ENCODE measurements at places on chromosomes 4 and X.

DNA sequence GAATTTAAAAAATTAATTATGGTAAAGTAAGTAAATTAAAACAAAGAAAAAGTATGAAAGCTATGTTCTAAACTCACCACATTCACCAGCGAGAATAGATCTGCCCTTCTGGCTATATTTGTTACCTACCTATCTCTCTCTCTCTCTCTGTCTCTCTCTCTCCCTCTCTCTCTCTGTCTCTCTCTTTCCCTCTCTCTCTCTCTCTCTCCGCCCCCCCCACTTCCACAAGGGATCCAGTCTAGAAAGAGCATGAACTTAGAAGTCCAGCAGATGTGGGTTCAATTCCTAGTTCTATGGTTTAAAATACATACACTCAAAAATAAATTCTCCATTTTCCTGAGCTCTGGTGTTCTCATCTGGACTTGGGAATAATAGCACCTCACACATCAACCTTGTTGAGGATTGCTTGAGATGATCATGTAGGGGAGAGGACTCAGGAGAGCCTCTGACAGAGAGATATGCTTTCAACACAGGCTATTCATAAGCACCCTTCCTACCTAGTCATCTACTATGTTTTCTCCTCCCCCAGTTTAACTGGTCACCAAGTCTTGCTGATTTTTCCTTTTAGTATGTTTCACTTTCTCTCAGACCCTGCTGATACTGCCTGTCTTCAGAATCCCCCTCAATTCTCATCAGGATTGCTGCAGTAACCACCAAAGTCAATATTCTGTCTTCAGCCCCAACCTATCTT, 64.7 kb downstream of the SLC7A11 start:
- H3K4me1 ChIP-seq: no peaks in the 10 kb centered on the region
- no peak overlapping the region for H3K27ac ChIP-seq
- no peaks in the 10 kb centered on the region for H3K36me3 ChIP-seq
- no peaks in the 10 kb centered on the region for H3K27me3 ChIP-seq
- DNase-seq: no peak
- H3K4me3 ChIP-seq: no peak overlapping the region

- no peak overlapping the region for H3K4me3 ChIP-seq
- H3K27ac ChIP-seq: no peak overlapping the region
- H3K36me3 ChIP-seq: peaks cover 3% of the 10 kb centered on the region
- H3K4me1 ChIP-seq: peaks cover 36% of the 10 kb centered on the region
- H3K27me3 ChIP-seq: no peaks in the 10 kb centered on the region
- no peak for DNase-seq
Observed at GRCh38 chr4:6806924-6807626, 24.5 kb downstream of the KIAA0232 start.

DNA sequence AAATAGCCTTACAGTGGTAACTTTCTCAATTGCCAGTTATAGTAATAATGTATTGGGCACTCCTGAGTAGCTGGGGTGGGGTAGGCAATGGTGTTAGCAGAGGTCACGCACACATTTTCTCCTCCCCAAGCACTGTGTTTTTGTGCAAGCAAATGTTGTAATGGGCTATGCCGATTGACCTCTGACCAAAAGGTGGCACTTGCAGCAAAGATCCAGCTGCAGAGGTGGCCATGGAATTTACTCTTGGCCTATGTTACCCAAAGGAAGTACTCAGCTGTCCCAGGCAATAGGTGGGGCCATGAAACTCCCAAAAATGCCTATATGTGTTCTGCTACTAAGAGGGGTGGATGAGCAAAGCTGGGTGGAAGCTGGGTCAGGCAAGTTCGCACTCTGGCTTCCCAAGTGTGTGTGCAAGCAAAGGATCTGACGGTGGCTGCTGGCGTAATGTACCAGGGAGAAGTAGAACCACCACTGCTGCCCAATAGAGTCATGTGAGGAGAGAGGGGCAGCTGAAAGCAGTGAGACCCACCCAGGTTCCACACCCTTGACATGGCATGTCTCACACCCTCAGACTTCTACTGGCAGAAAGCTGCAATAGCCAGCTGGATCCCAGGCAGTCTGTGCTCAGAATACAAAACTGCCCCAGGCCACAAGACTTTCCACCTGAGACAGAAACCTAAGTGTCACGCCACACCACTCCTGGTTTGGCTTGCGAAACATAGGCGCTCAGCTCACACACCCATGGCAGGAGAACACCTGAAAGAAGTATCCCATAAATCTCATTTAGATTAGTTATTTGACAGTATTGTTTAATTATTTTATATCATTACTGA, 353.3 kb upstream of the EMCN start:
- no peaks in the 10 kb centered on the region for H3K4me1 ChIP-seq
- H3K27ac ChIP-seq: no peak overlapping the region
- DNase-seq: no peak
- H3K27me3 ChIP-seq: peaks cover 16% of the 10 kb centered on the region
- no peak overlapping the region for H3K4me3 ChIP-seq
- H3K36me3 ChIP-seq: no peaks in the 10 kb centered on the region

DNA sequence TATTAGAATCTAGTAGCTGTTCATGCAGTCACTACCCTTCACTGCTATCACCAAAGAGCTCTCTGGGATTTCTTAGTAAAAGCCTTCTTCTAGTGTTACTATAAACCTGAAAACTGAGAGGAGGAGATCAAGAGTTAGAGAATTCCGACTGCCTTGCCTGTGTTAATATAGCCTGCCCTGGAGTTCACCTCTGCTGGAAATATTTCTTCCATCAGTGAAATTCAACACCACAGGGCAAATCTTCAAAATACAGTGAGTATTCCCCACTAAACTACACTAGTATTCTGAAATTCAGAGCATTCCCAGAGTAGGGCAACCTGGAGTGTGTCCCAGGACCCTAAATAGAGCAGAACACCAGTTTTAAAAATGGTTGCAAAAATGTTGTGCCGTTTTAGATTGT, 301.1 kb downstream of the ARHGAP24 start:
- H3K27ac ChIP-seq: no peak overlapping the region
- no peak overlapping the region for H3K4me3 ChIP-seq
- no peaks in the 10 kb centered on the region for H3K4me1 ChIP-seq
- DNase-seq: no peak
- no peaks in the 10 kb centered on the region for H3K27me3 ChIP-seq

GRCh38 chrX:63363788-63364187, 12.7 kb upstream of the SPIN4 start:
- no peaks in the 10 kb centered on the region for H3K4me1 ChIP-seq
- no peak overlapping the region for H3K27ac ChIP-seq
- H3K4me3 ChIP-seq: no peak overlapping the region
- DNase-seq: no peak
- no peaks in the 10 kb centered on the region for H3K36me3 ChIP-seq

DNA sequence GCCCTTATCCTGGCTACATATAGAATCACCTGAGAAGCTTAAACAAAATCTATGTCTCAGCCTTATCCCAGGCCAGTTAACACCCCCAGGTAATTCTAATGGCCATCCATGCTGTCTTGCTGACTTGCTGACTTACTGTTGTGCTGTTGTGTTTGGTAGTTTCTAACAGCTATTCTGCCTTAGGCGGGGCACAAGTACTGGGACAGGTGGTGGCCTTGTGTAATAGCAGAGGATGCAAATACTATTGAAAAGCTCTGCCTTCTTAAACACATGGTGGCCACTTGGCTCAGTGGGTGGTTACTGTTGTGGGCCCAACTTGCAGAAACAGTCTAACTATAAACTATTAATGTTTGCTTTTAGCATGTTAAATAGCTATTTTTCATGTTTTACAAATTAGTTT, 56.2 kb downstream of the CDS1 start:
- no peaks in the 10 kb centered on the region for H3K27me3 ChIP-seq
- no peak overlapping the region for H3K27ac ChIP-seq
- H3K36me3 ChIP-seq: no peaks in the 10 kb centered on the region
- no peaks in the 10 kb centered on the region for H3K4me1 ChIP-seq
- H3K4me3 ChIP-seq: no peak overlapping the region

DNA sequence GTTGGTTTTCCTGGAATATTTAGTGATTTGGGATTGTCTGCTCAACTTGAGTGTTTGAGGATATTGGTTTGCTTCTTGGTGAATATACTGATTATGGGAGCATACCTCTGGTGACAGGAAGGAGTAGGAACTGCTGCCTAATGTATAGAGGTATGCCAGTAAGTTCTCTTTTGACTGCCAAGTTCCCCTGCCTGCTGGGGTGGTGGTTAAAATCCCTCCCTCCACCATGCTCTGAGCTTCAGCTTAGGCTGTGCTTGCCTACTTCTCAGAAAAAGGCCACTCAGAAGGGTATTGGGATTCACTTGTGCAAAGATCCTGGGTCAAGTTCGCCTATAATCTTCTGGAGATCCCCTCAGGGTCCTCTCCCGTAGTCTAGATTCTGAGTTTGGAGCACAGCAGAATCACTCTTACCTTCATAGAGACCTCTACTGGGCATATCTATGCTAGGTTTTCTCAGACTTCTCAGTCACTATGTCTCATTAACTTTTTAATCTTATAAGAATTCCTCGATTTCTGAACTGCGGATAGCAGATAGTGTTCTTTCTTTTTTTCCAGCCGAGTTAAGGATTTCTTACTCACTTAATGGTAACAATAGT, 44.7 kb upstream of the DCK start:
- DNase-seq: no peak
- H3K4me3 ChIP-seq: no peak overlapping the region
- H3K4me1 ChIP-seq: peaks cover 8% of the 10 kb centered on the region
- no peak overlapping the region for H3K27ac ChIP-seq
- H3K36me3 ChIP-seq: no peaks in the 10 kb centered on the region

- H3K4me3 ChIP-seq: no peak overlapping the region
- no peaks in the 10 kb centered on the region for H3K27me3 ChIP-seq
- peak overlapping the region; percentile 11 for H3K27ac ChIP-seq
Observed at GRCh38 chr4:2288051-2288541, 26.2 kb upstream of the MXD4 start.

- H3K4me1 ChIP-seq: no peaks in the 10 kb centered on the region
- no peak overlapping the region for H3K4me3 ChIP-seq
- no peaks in the 10 kb centered on the region for H3K36me3 ChIP-seq
- DNase-seq: no peak
- H3K27ac ChIP-seq: no peak overlapping the region
Observed at GRCh38 chr4:4625488-4625887, 83.6 kb upstream of the STX18 start.

- H3K4me1 ChIP-seq: no peaks in the 10 kb centered on the region
- H3K4me3 ChIP-seq: no peak overlapping the region
- H3K27me3 ChIP-seq: no peaks in the 10 kb centered on the region
- no peaks in the 10 kb centered on the region for H3K36me3 ChIP-seq
- H3K27ac ChIP-seq: no peak overlapping the region
Observed at GRCh38 chr4:175051974-175052373, 133.8 kb downstream of the ADAM29 start.

GRCh38 chr4:111807576-111807975, 337.7 kb upstream of the FAM241A start:
- H3K27me3 ChIP-seq: no peaks in the 10 kb centered on the region
- no peak for DNase-seq

- peak overlapping the region; percentile 49 for H3K27ac ChIP-seq
- no peaks in the 10 kb centered on the region for H3K27me3 ChIP-seq
- DNase-seq: no peak
- H3K4me3 ChIP-seq: peak overlapping the region; percentile 72
- peaks cover 7% of the 10 kb centered on the region for H3K4me1 ChIP-seq
Observed at GRCh38 chr4:7837597-7838135, 102.0 kb downstream of the AFAP1 start.

- H3K4me3 ChIP-seq: no peak overlapping the region
- no peaks in the 10 kb centered on the region for H3K4me1 ChIP-seq
- H3K27ac ChIP-seq: no peak overlapping the region
- no peaks in the 10 kb centered on the region for H3K36me3 ChIP-seq
- H3K27me3 ChIP-seq: no peaks in the 10 kb centered on the region
Observed at GRCh38 chrX:121457096-121457495, 409.7 kb downstream of the GLUD2 start.

DNA sequence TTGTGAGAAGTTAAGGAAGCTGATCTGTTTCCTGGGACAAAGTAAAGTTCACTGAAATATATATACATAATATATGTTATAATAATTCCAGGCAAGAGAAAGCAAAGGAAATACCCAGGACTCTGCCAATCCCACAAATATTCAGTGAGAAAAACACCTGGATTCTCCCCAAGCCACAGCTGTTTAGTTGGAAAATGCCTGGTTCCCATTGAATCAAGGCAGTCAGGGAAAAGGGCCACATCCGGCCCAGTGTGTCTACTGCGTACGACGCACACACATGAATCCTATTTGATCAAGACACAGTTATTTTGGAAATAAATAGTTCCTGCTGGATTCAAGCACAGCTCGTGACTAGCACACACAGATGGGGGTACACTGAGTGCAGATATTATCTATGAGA, 6.3 kb upstream of the DCHS2 start:
- DNase-seq: no peak
- no peak overlapping the region for H3K4me3 ChIP-seq
- H3K27me3 ChIP-seq: peaks cover 55% of the 10 kb centered on the region
- H3K36me3 ChIP-seq: peaks cover 5% of the 10 kb centered on the region
- no peaks in the 10 kb centered on the region for H3K4me1 ChIP-seq

DNA sequence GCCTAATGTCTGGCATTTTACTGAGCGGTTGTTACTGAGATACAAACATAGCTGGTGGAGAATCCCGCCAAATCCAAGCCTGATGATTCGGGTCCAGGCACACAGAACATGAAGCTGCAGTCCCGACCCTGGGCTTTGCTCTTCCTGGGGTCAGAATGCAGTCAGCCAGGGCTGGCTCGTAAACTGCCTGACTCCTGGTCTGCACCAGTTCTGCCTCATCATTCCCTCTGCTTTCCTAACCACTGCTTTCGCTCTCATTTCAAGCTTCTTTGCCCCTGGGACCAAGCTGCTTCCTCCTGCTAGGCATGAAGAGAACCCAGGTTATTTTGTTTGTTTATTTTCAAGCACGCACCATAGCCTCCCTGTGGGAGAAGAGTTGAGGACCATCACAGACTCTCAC, 39.3 kb downstream of the GATB start:
- H3K27ac ChIP-seq: no peak overlapping the region
- H3K4me1 ChIP-seq: peaks cover 12% of the 10 kb centered on the region
- H3K36me3 ChIP-seq: peaks cover 11% of the 10 kb centered on the region
- no peaks in the 10 kb centered on the region for H3K27me3 ChIP-seq
- no peak for DNase-seq
- no peak overlapping the region for H3K4me3 ChIP-seq

DNA sequence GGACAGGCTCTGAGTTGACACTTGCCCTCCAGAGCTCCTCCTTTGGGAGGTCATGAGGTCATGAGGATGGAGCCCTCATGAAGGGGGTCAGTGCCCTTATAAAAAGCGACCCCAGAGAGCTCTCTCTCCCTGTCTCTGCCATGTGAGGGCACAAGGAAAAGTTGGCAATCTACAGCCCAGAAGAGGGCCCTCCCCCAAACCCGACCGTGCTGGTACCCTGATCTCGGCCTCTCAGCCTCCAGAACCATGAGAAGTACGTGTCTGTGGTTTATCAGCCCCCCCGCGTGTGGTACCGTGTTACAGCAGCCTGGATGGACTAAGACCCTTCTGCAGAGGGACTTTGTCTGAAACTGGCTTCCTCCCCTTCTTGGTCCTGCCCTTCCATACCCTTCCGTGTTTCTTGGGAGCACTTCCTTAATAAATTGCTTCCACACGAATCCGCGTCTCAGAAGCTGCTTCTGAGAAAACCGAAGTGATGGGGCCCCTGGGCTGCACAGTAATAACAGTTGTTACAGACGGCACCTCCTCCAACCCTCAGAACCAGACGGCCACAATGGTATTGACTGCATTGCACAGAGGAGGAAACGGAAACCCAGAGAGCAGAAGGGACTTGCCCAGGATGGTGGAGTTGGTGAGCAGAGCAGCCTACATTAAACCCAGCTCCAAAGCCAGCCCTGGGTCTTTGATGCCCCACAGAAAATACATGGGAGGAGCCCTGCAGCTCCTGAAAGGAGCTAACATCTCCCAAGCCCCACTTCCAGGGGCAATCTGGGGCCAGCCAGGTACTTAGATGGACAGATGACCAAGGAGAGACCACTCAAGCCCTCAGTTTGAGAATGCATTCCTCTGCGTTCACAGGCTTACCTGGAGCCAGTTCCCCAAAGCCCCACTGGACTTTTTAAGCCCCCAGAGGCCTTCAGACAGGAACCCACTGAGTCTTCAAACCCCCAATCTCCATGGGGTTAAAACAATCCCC, 242.7 kb downstream of the BCOR start:
- H3K36me3 ChIP-seq: no peaks in the 10 kb centered on the region
- no peaks in the 10 kb centered on the region for H3K27me3 ChIP-seq
- DNase-seq: peak; percentile 60
- peak overlapping the region; percentile 85 for H3K4me3 ChIP-seq
